ENCODE measurements at places on chromosomes 7 and 10. TPM values are rescaled to one million over a fixed set of nuclear protein-coding genes. Genes with fewer than 3 reads are reported as not detected.

Gene HTR5A
- not detected for total RNA-seq

DNA sequence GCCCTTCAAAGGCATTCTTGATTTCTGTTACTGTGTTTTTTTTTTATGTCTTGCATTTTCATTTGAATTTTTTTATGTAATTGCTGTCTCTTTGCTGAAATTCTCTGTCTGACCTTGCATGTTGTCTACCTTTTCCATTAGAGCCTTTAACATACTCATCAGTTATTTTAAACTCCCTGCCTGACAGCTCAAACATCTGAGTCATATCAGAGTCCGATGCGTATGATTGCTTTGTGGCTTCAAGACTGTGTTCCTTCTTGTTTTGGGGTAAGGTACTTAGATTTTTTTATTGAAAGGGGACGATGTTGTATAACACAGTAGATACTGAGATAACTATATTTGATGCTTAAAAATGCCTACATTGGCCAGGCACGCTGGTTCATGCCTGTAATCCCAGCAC is 9.7 kb upstream of the TARP start:
- DNase-seq: no peak

- no peak for DNase-seq
Measured at GRCh38 chr7:32036557-32036956, 33.6 kb downstream of the PDE1C start.

- DNase-seq: no peak
Measured at GRCh38 chr10:52383088-52383487, 69.0 kb downstream of the DKK1 start.

GRCh38 chr7:28623105-28623730 is 210.9 kb downstream of the CREB5 start:
- peak; percentile 60 for DNase-seq

- DNase-seq: no peak
Measured at GRCh38 chr7:113805976-113806375, 112.8 kb downstream of the PPP1R3A start.

DNA sequence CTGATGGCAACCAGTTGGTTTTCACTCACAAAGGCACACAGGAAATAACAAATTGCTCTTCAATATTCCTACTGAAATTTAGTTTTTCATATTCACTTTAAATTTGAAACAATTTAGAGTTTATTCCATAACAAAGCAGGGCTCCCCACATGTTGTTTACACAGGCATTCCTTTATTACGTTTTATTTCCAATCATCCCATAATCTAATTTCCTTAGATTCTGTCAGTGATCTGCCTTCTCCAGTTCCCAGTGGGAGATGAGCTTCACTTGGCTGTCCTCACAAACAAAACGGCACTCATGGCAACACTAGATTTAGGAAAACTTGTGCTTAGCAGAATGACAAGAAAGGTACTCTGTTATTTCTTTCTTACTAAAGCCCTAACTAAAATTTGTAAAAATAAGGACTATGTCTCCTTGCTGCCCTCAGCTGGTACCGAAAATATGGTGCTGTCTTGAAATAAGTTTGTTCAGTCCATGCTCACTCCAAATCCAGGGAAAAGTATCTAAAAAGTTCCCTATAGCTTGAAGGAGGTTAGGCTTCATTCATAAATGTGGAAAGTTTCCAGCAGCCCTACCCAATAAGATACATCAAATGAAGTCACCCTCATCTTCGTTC is 23.0 kb downstream of the PHYH start:
- DNase-seq: peak; percentile 19

GRCh38 chr10:6739530-6740174 is 159.6 kb upstream of the PRKCQ start:
- DNase-seq: no peak

GRCh38 chr7:44461387-44461786 is 29.1 kb downstream of the NUDCD3 start:
- DNase-seq: no peak

DNA sequence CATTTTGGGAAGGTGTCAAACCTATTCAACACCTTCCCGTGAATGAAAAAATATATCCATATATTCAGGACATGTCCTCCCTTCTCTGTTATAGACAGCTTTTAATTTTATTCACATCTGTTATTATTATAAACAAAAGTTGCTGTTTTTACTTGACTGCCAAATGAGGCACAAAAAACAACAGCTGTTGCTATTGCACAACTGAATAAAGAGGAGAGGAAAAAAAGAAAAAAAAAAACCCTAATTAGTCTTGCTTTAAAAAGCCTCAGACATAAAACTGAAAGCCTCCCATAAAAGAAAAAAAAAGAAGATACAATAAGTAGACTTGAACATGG is 153.4 kb downstream of the BMPER start:
- peak; percentile 63 for DNase-seq

- DNase-seq: no peak
Measured at GRCh38 chr7:120539321-120539720, 266.3 kb downstream of the KCND2 start.

- DNase-seq: no peak
Measured at GRCh38 chr10:75606203-75606779, 174.9 kb downstream of the LRMDA start.

DNA sequence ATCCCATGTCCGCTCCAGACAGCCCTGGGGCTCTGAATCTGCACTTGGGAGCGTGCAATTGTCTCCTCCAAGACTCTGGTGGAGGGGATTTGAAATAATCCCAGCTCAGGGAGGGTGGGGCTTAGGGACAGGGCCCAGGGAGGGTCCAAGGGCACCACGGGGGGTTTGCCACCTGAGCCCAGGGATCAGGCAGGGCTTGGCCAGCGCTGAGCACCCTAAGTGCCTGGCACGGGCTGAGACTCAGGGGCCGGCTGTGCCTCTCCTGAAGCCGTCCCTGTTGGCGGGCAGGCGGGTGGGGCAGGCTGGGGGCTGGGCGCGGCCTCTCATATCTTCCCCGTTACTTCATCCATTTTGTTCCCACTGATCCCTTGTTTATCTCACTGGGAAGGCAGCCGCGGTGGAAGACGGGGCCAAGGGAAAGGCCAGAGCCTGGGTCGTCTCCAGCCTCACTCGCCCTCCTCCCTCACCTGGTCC is 41.8 kb upstream of the ELN start:
- no peak for DNase-seq

DNA sequence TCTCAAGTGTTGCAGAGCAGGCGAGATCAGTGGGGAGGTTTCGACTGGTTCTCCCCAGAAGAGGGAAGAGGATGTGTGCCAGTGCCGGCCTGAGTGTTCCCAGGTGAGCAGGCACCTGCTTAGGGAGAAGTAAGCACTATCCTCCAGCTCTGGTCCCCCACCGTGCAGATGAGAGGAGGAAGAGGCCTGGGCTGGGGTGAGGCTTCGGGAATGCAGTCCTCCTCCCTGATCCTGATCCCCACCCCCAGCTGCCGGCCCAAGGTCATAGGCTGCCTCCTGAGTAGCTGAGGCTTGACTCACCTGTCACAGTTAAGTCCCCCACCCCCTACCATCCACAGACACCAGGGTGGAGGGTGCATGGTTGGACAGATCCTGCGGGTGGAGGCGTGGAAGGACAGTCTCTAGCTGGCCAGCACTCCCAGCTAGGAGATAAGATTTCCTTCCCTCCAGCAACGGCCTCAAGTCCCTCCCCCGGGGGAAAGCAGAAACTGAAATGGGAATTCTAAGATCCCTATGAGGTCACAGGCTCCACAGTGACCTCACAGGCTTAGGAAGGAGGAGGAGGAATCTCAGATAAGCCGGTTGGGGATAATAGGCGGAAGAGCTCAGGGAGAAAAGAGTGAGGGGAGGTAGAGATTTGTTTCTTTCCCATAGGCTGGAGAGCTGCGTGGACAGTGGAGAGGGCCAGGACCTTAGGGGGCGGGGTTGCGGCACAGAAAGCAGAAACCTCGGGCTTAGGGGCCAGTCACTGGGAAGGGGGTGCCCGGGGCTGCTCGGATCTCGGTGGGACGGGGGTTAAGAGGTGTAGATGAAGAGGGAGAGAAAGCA is 1.0 kb downstream of the LRCH4 start:
- no peak for DNase-seq
